Occipital lobe (tissue), 3 donors: ENCODE measurements at places on chromosomes 16 and 17.

DNA sequence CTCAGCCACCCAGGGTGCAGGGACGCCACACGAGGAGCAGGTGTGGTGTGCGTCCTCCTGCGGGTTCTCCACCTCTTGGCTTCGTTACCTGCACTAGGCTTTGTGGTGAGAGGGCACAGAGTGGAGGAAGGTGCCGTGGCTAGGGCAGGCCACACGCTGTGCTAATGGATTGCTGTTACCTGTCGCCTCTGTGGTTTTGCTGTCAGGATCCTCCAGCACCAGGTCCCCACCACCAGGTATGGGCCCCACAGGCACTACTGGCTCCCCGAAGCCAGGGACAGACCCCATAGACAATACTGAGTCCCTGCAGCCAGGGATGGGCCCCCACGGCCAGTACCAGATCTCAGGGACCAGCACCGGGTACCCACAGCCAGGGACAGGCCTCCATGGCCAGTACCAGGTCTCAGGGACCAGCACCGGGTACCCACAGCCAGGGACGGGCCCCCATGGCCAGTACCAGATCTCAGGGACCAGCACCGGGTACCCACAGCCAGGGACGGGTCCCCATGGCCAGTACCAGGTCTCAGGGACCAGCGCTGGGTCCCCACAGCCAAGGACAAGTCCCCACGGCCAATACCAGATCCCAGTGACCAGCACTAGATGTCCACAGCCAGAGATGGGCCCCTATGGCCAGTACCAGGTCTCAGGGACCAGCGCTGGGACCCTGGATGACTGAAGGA lies 315.6 kb downstream of the SEC14L1 start:
- no peak for DNase-seq

GRCh38 chr17:67481808-67482207 lies 104.7 kb downstream of the PITPNC1 start:
- DNase-seq: no peak

- no peak for DNase-seq
These were observed 2.4 kb downstream of the ARHGDIA start for GRCh38 chr17:81868674-81869220.

DNA sequence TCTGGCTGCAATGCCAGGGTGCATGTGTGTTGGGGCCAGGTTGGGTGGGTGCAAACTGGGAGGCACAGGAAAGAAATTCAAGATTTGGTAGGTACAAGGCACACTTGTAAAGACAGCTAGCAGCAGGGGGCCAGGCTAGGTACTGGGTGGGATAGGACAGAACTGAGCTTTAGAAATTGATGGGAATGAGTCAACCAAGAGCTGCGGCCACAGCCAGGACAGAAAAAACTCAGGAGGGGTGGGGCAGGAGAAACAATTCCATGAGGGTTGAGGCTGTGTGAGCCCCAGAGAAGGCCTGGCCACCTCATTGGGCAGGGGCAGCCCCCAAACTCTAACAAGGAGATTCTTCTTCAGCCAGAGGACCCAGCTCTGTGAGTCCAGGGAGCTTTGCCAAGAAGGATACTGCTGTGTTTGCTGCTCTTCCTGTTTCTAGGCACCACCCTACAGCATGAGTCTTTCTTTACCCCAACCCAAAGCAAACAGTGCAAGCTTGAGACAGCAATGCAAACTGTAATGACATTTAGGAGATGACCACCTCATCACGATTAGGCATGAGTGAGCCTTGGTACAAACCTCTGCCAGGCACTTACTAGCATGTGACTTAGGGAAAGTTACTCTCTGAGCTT lies 21.3 kb upstream of the CCDC182 start:
- DNase-seq: no peak

DNA sequence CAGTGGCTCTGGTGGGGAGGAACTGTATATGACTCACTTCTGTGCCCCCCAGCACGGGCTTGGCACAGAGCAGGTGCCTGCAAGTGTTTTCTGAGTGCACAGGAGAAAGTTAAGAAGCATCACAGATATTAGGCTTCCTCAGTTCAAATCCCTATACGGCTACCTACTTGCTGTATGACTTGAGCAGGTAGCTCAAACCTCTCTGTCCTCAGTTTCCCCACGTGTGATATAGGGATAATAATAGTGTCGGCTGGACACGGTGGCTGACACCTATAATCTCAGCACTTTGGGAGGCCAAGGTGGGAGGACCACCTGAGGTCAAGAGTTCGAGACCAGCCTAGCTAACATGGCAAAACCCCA lies 95.7 kb downstream of the C16orf78 start:
- no peak for DNase-seq

GRCh38 chr17:30396129-30396528 lies 17.4 kb downstream of the CPD start:
- DNase-seq: no peak

DNA sequence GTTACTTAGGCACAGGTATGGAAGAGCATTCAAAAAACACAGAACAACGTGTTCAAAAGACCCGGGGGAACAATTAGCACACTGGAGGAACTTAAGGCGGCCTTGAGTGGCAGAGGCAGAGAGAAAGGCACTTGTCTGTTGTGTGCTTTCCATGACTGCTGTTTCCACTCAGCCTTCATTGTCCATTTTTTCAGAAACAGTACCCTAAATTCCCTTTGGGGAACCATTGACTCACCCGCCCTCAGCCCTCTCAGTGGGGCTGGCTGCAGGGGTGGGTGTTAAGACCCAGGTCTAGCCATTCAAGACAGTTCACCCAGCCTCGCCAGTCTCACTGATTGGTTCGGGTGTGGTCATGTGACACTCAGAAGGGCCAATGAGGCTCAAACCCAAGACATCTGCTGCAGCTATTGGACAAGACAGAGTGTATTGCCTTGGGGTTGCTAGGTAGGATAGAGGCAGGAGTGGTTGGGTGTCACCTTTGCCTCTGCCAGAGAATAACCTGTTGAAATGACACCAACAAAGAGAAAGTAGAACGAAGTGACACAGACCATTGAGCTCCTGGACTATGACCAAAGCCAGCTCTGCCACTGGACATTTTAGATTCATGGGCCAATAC lies 19.6 kb upstream of the CEP20 start:
- no peak for DNase-seq

- DNase-seq: no peak
These were observed 207.6 kb downstream of the NPIPB11 start for GRCh38 chr16:29198731-29199521.

DNA sequence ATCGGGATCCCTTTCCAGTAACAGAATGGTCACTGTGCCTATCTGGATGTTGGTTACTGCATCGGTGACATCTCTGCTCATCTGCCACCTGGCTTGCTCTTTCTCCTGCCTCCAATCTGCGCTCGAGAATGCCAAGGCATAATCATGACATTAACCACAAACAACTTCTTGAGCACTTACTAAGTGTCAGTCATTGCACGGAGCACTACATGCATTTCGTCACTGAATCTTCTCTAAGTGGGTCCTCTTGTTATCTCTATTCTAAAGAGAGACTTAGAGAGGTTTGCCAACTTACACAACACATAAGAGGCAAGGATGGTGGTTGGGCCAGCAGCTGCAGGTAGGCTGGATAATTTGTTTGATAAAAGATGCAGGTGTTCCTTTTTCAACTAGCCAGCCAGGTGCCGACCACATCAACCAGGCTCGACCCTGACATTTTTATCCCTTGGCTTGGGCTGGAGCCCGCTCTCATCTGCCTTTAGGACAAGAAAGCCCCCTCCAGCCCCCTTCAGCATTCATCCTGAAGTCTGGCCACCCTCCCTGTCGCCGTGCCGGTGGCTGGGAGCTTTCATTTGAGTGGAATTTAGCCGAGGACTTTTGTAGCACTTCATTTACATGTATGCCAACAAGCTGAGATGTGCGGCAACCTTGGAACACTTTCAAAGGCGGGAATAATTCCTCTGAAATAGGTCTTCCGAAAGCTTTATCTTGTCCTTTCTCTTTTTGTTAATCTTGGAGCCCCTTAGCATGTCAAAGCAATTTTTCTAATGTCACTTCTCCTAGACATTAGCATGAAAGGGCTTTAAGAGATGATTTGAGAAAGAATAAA lies 89.3 kb upstream of the NKD1 start:
- no peak for DNase-seq
